ENCODE measurements at places on chromosomes 4 and X.

DNA sequence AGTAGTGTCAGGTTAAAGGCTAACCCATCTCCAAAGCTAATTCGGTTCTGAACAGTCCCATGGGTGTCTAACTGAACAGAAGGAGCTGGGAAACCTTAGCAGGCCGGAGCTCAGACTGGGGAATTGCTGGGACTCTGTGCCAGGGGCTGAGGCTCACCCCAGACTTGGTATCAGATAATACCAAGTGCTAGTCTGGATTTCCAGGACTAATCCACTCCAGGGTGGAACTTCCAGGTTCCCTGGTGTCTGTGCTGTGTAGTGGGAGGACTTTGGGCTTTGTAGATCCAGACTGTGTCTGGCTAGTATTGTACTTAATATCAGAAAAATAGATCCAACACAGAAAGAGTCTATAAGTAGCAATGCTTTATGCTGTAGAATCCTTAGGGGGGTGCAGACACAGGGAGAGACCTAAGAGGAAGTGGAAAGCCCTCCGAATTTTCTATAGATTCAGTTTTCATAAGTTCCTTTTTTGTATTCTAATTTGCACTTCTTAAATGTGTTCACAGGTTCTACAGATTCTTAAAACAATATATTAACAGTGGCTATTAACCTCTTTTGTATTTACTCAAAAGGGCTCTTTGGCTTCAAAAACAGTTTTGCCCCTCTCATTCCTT is 4.1 kb downstream of the ZNF827 start:
- peak; percentile 47 for DNase-seq

DNA sequence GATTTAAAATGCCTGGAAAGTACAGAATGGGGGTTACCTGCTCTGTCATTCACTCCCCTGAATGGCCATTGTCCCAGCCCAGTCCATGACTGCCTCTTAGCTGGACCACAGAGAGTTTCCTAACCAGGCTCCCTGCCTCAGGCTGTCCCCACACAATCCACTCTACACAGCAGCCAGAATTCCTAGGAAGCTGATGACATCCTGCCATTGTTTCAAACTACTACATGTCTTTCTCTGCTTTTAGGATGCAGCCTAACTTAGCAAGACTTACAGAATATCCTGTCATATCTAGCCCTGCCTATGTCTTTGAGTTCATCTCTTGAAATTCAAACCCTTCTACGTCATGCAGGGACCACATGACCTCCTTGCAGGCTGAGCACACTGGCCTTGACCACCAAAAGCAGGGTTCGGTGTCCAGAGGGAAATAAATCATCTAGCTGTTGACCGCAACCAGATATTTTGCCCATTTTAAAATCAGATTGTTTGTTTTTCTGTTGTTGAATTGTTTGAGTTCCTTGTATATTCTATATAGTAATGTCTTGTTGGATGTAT is 16.1 kb upstream of the CRMP1 start:
- no peak for DNase-seq

DNA sequence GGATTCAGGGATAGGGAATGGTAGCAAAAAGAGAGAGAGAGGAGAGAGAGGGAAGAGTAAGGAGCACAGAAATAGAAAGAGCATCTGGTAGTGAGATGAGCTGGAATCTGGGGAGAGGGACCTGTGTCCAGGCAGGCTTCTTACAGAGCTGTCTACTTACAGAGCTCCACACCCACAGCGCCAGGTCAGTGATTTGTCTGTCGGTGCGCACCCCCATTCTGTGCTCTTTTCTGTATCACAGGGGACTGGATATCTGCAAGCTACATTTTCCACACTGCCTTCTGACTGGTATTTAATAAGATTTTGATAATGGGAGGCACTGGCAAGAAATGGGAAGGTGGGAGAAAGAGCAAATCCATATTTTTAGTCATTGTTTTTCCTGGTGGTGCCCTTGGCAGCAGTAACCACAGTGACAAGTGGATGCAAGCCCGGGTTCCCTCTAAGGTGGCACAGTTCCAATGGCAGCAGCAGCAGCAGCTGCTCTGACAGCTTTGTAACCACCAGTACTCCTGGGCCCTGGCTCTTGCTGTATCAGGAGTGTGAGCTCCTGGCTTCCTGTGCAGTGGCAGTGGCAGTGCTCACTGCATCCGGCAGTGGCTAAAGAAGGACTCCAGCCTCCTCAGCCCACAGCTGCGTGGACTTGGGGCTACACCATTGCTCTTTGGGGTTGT is 300.5 kb downstream of the TRIML1 start:
- no peak for DNase-seq

DNA sequence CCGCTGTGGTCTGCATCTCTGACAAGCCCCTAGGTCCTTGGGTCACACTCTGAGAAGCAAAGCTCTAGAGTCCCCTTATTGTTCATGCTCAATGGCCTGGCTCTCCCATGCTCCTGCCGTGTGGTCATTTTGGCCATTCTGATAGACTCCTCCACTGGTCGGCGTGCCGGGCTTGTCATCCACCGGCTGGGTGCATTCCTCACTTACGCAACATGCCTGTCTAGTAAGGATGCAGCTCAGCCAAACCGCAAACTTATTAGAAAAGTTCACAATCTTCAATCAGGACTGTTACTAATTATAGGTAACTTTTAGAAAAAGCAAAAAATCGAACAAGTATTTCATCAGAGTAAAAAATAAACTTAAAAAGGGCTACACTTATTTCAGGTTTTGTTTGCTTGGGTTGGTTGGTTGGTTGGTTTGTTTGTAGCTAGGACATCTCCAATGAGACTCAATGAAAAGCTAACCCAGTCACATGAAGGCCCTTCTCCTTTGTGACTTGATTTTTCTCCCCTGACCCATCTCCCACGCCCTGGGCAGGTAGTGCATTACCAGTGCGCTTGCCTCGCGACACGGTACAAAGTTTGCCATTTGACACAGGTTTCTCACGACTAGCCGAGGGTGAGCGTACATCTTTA is 41.0 kb downstream of the IRF2 start:
- no peak for DNase-seq

GRCh38 chr4:38308728-38309311 is 348.6 kb downstream of the PTTG2 start:
- no peak for DNase-seq

GRCh38 chr4:149796381-149796780 is 19.3 kb downstream of the IQCM start:
- DNase-seq, result no peak

DNA sequence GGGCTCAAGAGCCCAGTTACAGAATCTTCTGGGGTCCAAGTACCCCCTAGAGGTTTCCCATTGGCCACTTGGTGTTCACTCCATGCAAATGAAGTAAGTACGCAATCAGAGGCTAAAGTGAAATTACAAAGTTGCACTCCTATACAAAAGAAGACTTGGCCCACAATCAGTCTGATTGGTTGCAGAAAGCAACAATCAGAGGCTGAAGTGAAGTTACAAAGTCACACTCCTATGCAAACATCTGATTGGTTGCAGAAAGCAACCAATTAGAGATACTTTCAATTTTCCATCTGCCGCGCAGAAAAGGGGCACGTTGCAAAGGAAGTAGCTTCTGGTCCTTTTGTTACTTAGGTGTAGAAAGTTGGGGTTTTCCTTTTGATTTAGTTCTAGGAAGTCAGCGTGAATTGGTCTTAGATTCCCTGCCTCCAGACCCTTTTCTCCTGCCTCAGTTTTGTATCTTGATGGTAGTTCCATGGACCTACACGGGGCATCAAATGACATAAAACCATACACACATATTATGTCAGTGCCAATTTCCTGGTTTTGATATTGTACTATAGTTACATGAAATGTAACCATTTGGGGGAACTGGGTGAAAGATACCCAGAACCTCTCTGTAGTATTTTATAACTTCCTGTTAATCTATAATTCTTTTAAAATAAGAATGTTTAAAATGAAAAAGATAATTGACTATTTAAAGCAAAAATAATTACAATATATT is 12.4 kb upstream of the PIN4 start:
- no peak for DNase-seq

DNA sequence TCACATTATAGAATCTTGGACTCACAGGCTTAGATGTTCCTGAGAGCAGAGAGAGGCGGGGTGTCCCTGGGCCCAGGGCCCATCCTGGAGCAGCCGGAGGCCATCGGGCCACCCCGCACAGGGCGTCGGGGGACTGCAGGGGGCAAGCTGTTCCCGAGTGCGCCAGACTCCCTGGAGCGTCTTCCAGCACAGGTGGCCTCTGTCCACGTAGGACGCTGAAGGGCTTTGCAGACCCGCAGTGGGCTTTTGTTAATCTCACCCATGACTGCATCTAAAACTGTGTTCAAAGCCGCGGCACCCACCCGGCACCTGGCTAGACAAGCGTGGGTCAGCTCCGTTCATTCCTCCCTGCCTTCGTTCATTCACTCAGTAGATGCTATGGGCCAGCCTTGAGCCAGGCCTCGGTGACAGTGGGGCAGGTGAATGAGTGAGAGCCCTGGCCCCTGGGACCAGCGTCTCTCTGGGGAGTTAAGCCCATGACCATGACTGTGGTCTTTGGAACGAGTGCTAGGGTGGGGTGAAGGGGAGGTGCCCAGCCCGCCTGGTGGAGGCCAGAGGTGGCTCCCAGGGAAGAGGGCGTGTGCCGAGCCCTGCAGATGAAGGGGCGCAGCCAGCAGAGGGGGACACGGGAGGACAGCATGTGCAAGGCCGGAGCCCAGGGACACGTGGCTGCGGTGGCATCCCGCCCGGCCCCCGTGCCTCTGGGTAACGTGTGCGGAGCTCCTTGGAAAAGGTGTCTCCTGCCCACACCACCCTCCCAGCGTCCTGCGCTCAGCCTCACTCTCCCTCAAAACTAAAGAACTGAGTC is 98.3 kb downstream of the HMX1 start:
- DNase-seq, result no peak

- no peak for DNase-seq
Observed at GRCh38 chrX:8731559-8732395, at the start of gene ANOS1. ANOS1 (minus strand) TSS chrX:8732137; CDS start chrX:8732036, 101 bp downstream.

GRCh38 chr4:111510535-111510934 is 634.7 kb upstream of the FAM241A start:
- no peak for DNase-seq

- no peak for DNase-seq
Observed at GRCh38 chr4:70288651-70289050, 46.1 kb upstream of the CABS1 start.

DNA sequence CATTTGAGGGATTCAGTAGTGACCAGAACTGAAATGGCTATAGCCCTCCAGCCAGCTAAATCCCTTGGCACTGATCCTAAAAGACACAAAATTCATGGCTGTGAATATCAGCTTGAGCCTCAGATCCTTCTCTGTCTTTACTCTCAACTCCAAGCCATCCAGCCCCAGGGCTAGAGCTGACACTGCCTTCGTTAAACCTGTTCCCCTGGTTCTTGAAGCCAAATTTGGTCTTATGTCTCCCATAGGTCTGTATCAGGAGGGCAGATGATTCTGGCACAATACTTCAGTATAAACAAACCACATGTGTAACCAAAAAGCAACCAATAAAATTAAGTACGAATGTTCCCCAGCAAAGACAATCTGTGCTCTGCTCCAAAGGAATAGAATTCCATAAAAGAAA is 78.0 kb downstream of the ANOS1 start:
- no peak for DNase-seq

DNA sequence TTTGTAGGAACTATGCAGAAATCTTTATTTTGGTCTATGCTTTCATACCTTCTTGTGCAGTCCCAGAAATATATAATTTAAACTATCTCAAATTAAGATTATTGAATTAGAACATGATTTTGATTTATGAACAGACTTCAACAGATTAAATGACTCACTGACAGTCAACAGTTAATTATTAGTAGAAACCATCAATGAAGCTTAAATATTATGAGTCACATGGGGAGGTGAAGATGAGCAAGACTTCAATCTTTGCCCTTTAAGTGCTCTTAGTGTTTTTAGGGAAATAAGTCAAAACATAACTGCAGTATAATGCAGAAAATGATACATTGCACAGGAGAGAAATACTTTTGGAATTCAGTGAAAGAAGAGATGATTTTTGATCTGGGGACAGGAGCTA is 81.5 kb upstream of the BMP3 start:
- no peak for DNase-seq

- DNase-seq, result no peak
Observed at GRCh38 chrX:141989134-141989533, 85.4 kb downstream of the MAGEC1 start.

- DNase-seq, result peak; percentile 16
Observed at GRCh38 chr4:169348541-169348940, 77.8 kb upstream of the SH3RF1 start.

DNA sequence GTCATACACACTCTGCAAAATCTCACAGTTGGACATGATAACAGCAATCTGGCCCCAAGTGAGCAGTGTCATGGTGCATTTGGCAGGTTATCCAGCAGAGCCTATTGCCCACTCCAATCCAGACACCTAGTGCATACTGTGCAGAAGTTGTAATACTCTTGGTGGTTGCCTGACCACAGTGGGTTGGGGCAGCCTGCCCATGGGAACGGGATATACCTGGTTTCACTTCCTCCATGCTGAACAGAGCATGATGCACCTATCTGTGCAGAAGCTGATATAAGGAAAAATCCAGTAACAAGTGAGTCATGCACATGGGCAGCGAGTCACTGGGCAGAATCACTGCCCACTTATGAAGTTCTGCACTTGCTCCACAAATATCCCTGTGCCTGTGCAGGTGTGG is 105.3 kb upstream of the IGSF1 start:
- DNase-seq, result no peak

GRCh38 chrX:275967-276580 is 5.1 kb upstream of the PLCXD1 start:
- peak; percentile 40 for DNase-seq

GRCh38 chr4:124018383-124019317 is 622.1 kb downstream of the SPRY1 start:
- DNase-seq, result peak; percentile 50

Measured in NAMALWA (cell line).